Hepatocyte (in vitro differentiated cells): ENCODE measurements at places on chromosomes 12 and 14. TPM values are rescaled to one million over a fixed set of nuclear protein-coding genes. Genes with fewer than 3 reads are reported as not detected.

The DIO3 gene
- polyA plus RNA-seq = 18.4 and 27.6 TPM in 2 replicates

The TEDC1 gene
- 4.9 and 5.1 TPM in 2 replicates for polyA plus RNA-seq

The ANKRD33 gene
- 0.12 and 0.29 TPM in 2 replicates for polyA plus RNA-seq

The OTX2 gene
- polyA plus RNA-seq = 0.11 and 0.18 TPM in 2 replicates

The KIF26A gene
- 3.5 and 4.4 TPM in 2 replicates for polyA plus RNA-seq
